ENCODE measurements at places on chromosomes 5 and 9.

- no peak for DNase-seq
Observed at GRCh38 chr9:38176251-38176650, 107.2 kb upstream of the SHB start.

GRCh38 chr9:133928248-133928764 is 63.8 kb downstream of the VAV2 start:
- no peak for DNase-seq

- peak; percentile 81 for DNase-seq
Observed at GRCh38 chr5:168291342-168291963, at the start of gene WWC1. Gene WWC1, plus strand, starts transcription at chr5:168291645. Its CDS starts 508 bp downstream, at chr5:168292153.

- no peak for DNase-seq
Observed at GRCh38 chr9:477193-477592, 262.5 kb downstream of the DOCK8 start.

DNA sequence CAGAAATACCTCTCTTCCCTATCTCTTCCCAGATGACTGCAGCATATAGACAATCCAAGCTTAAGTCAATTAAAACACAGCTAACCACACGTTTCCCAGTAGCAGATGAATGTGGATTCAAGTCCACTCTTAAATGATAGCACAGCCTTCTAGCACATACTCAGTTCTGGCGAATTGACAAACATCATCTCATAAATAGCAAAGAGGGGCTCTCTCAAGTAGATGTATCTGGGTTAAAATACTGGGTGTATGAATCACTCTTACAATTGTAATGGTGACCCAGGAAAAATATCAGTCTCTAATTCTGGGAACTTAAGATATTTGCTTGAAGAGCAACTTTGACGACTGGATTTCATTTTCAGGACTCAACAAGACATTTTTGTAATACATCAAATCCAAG is 67.0 kb upstream of the HAPLN1 start:
- no peak for DNase-seq

DNA sequence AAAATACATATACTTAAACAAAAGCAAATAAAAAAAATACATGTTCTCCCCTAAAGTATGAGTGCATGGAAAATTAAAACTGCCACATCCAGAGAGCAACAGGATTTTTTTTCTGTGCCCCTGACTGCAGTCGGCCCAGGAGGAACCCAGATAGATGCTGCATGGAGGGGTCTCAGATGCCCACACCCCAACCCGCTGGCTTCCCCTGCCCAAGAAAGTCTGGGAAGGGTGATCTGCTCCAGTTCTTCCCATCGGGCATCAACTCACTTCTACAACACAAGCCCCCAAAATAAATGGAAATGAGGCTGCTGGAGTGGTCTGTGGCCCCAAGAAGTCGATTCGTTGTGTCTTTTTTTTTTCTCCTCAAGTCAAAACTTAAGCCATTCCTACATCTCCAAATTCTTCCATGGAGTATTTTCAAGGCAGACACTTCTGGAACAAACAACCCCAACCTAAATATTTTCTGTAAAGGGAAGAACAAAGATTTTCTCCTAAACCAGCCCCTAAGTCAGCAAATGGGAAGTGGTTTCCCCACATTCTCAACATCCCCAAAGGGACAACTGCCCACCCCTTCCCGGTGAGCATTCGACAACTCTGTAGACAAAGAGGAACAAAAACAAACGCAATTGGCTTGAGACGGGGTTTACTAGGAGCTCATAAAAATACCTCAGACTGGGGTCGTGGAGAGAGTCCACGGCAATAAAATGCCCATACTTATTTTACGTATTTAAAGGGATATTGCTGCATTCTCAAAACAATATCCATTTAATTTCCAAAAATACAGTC is 46.7 kb downstream of the ROR2 start:
- no peak for DNase-seq

DNA sequence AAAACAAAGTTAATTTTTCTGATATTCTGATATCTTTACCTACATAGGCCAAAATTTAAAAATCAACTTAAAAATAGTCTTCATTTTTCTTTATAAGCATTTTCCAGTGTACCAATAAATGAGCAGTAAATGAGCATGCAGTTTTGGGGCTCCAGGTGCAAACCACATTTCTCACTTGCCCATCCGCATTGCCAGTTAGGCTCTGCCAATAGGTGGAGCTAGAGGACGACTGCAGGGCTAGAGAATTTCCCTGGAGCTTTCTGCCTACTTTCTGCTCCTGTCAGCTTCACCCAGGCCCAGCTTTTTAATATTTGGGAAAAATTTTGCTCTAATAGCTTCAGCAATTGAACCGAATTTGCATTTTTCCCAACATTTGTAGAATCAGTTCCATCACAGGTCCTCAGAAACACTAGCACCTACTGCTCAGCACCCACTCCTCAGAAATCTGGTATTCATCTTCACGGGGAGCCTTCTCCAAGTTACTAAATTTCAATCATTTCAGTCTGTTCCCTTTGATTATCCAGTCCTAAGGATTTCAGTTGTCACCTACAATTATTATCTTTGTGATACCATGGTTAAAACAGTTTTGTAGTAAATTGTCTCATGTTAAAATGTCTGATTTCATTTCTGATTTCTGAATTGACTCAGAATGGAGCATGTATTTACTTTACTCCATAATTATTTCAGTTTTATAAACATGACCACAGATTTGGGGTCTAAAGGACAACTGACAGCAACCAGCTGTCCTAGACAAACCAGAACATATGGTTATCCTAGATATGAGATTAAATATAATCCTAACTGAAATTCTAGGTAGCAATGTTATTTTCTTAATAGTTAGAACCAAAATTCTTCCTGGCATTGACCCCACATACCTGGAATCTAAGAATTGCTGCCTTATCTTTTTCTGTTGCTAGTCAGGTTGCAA is 104.6 kb upstream of the FAM174A start:
- peak; percentile 37 for DNase-seq

GRCh38 chr5:68673106-68673822 is 420.6 kb upstream of the SLC30A5 start:
- DNase-seq, result no peak
